ENCODE measurements at places on chromosomes 1 and 21. TPM values are rescaled to one million over a fixed set of nuclear protein-coding genes. Genes with fewer than 3 reads are reported as not detected.

- DNase-seq, result no peak
Measured at GRCh38 chr1:243470502-243470901, 214.7 kb downstream of the SDCCAG8 start.

TSSK3 gene
- 1.3 TPM for polyA plus RNA-seq

TNFRSF14 gene
- polyA plus RNA-seq, result 14.7 TPM

GRCh38 chr1:76381450-76382097 is 307.0 kb downstream of the ST6GALNAC3 start:
- no peak for DNase-seq

- DNase-seq, result no peak
Measured at GRCh38 chr1:25146451-25146855, 85.8 kb downstream of the SYF2 start.

IFNLR1 gene
- 4.1 TPM for polyA plus RNA-seq

- no peak for DNase-seq
Measured at GRCh38 chr1:83882906-83883305, 116.0 kb downstream of the TTLL7 start.

DNA sequence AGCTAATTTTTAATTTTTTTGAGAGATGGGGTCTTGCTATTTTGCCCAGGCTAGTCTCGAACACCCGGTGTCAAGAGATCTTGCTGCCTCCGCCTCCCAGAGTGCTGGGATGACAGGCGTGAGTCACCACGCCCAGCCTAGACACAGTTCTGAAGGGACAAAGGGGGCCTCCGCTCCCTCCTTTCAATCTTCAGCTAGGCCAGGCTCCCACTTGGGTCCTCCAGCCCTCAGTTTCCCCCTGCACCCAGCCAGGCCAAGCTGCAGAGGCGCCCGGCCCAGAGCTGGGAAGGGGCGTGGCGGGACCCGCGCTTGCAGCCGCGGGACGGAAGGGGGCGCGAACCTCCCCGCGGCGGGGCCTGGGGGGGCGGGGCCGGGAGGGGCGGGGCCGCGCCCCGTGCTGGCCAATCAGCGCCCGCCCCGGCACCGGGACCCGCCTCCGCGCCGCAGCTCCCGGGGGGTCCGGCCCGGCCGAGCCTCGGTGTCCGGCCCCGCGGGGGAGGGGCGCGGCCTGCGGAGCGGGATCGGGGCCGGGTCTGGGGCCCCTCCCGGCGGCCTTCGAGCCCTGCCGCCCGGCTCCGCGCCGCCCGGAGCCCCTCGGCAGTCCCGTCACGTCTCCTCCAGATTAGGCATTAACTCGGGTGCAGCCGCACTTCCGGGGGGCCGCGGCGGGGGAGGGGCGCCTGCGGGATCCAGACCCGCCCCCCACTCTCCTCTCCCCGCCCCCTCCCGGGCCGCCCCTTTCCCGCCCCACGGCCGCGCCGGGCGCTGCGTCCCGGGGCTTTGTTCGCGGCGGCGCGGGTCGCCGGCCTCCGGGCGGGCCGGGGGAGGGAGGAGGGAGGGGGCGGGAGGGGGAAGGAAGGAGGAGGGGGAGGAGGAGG is 559 bp upstream of the AGRN start:
- no peak for DNase-seq

GRCh38 chr1:66562561-66562960 is 28.6 kb downstream of the SGIP1 start:
- DNase-seq, result no peak

- DNase-seq, result no peak
Measured at GRCh38 chr1:7975212-7975865, 13.8 kb downstream of the PARK7 start.

DNA sequence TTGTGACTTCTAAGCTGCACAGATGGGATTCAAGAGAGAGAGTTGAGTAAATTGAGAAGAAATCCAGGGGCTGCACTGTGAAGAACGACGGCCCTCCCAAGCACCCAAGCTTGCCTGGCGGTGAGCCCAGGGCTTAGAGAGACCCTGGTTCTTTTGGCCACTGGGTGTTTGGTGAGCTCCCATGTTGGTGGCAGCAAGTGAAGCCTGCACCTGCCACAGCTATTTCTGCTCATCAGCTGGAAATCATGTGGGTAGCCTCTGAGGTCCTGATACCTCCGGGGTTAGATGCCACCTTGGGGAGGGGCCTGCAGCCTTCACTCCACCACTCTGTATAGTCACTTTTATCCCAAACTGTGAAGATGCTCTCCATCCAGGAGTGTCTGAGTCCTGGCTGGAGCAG is 6.2 kb upstream of the BTG2 start:
- DNase-seq, result no peak

TM2D1 gene
- 73.6 TPM for polyA plus RNA-seq

BGLAP gene
- 1.1 TPM for polyA plus RNA-seq

- no peak for DNase-seq
Measured at GRCh38 chr21:39046236-39046916, 136.9 kb downstream of the PSMG1 start.

- DNase-seq, result no peak
Measured at GRCh38 chr1:183080406-183080805, 57.2 kb downstream of the LAMC1 start.
